ENCODE measurements at places on chromosomes 12 and 14.

GRCh38 chr14:35879654-35880249, 53.6 kb downstream of the BRMS1L start:
- no peak for DNase-seq

DNA sequence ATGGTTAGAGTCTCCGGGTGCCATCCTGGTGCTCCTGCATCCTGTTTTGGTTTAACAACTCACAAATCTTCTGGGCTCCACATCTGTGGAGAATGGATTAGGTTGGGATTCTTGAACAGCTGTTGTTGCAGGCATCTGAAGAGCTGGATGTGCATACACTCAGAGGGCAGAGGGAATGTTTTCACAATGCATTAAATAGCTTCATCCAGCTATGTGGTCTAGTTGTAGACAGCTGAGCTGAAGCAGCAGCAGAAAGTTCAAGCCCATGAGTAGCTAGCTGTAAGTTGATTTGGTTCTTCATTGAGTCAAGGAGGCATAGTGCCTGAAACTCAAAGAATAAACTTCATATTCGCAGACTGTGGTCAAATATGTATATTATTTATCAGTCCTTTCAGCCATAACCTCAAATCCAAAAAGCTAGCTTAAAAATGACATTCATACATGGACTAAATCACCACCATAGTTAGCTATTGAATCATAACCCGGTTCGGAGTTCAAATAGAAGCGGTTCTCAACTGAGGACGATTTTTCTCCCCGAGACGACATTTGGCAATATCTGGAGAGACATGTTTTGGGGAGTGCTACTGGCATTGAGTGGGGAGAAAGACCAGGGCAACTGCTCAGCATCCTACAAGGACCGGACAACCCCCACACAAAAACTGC, 858 bp upstream of the ANKRD13A start:
- DNase-seq = no peak

GRCh38 chr14:24070285-24071143, 848 bp upstream of the CPNE6 start:
- no peak for DNase-seq

DNA sequence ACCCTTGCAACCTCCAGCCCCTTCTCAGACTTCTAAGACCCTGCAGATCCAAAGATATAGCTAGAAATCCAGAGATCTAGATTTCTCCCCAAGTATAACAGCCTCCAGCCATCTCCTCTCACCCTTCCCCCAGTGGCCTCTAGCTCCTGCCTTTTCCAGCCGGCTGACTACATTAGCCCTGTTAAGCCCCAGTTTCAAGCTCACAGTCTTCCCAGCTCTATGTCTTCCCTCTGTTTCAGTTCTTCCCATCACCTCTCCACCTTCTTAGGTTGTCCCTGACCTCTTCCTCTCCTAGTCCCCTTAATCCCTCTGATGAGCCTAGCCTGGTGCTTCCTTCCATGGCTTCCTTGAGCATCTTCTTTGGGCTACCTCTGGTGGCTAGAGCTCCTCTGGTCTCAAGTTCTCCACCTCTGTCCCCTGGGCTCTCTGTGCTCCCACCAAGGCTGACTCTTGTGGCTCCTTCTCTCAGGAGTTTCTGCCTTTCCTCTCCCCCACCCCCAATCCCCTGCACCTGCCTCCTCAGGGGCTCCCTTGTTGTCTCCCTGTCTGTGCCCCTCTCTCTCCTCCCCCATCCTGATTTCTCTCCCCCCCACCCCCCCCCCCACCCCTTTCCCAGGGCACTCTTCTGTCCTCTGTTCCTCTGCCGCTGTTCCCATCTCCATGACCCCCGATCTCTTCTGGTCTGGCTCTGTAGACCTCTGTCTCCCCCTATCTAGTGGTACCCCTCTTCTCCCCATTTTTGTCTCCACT, 816 bp upstream of the GDF11 start:
- DNase-seq = no peak

All from activated T-cell treated with anti-CD3 and anti-CD28 coated beads, Interleukin-2, amount 50 U/mL, for 1 hour (primary cell).